ENCODE measurements at places on chromosomes 7 and 10.

GRCh38 chr7:2508327-2509215, 11.0 kb upstream of the LFNG start:
- peak; percentile 50 for DNase-seq

DNA sequence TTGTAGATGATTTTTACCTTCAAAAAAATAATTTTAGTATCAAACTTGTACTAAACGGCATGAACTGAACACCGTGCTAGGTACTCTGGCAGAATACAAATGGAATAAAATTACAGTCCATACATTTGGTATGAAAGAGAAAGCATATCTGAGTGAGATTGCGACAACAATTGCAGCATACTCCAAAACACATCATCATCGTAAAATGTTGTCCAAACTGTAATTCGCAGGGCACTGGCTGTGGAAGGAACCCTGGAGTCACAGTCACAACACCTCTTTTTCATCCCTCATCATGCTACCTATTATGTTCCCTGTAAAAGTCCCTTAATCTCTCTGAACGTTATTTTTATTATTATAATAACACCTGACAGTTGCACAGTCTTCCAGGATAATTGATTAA, 13.5 kb downstream of the CREM start:
- no peak for DNase-seq

DNA sequence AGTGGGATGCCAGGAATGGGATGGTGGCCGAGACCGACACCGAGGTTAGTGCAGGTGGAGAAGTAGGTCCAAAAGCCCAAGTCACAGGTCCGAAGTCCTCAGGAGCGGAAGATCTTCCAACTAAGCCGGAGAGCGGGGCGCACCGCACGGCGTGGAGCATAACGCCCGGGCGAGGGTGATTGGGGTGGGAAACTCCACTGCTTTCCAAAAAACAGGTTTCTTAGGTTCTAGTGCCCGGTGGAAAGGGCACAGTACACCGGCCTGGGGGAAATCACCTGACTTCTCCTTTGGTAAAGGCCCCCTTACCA, 11.4 kb upstream of the SPAG6 start:
- no peak for DNase-seq

DNA sequence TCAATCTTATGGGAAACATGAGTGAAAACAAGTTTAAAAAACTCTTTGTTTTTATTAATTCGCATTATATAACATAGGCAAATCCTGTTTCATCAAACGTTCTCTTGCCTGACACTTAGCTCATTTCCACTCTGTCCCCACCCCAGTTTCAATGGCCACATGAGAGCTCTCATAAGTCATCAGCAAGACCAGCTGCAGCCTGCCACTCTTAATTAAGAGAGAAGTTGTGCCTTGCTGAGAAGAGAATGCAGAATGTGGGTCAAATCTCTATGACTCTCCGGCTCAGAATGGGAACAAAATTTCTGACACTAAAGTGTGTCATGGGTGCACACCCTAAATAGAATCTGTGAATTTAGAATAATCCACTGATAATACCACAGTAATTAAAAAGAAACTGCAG, 39.6 kb downstream of the ASAH2 start:
- DNase-seq: no peak

GRCh38 chr7:81457852-81458522, 311.9 kb downstream of the HGF start:
- no peak for DNase-seq

DNA sequence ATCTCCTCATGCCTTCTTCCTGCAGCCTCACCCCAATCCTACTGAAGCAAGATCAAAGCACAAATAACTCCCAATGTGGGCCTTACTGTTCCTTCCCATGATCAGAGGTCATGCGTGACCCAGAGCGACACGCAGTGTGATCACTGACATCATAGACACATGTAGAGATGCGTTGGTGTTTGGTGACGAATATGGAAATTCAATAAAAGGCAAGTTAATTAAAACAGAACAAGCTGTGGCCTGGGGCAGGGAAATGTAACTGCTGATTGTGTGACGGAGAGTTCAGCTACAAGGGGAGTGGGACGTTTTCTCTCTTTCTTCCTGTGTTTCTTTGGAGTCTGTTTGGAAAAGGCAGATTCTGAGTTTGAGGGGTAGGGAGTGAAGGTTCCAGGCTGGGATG, 34.8 kb upstream of the CARD11 start:
- DNase-seq: no peak

- DNase-seq: no peak
Measured at GRCh38 chr10:36506697-36507496, 618.5 kb upstream of the ANKRD30A start.

DNA sequence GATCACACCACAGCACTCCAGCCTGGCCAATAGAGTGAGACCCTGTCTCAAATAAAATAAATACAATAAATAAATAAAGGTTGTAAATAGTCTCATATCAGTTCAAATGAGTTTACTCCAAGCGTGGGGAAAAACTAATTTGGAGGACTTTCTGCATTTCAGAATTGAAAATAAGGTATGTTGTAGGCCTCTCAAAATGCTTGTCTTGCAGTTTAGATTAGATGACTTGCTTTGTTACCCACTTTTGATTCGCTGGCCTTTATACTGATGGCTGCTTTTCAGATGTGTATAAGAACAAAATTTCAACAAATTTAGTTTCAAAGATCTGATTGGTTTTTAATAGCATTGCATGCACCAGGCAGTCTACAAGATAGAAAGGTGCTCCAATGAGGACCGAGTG, 2.2 kb upstream of the C10orf143 start:
- no peak for DNase-seq

DNA sequence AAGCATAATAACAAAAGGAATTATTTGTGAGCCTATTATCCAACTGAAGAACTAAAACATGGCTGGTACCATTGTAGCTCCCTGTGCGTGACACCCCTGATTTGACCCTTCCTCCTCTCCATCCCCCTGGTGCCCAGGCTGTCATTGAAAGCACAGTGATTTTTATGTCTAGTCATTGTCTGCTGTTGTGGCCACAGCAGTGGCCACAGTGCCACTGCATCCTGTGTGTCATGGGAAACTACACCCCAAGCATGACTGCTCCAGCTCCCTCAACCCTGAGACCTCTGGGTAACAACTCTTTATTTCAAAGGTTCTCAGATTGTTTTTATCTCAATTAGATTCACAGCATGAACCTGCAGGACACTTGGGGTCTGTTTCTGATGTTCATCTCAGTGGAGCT, 52.0 kb downstream of the ERLIN1 start:
- no peak for DNase-seq

DNA sequence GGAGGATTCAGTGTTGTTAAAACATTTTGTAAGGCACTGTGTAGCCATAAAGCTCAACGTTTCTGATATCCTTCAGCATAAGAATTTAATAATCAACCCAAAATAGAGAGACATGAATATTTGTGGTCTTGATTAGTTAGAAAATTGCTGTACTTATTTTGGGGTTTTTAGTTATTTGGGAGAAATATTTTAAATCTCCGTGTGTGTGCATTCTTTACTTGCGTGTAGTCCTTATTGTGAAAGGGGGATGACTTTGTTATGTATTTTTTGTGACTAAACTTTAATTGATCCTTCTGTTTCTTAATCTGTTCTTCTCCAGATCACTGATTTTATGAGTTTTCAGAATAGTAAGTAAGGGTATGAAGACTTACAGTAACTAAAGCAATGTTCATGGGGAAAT, 81.2 kb downstream of the ZNRF2 start:
- no peak for DNase-seq

GRCh38 chr7:98816241-98816640, 53.6 kb downstream of the TMEM130 start:
- DNase-seq: no peak

Measured in stimulated activated CD8-positive, alpha-beta memory T cell treated with anti-CD3 and anti-CD28 coated beads, Interleukin-4, amount 100 ng/mL, for 1 hour (primary cell).